ENCODE measurements at places on chromosomes 2 and 18.
A peak's percentile ranks its signal among the peaks of the same experiment; 100 is the strongest.

DNA sequence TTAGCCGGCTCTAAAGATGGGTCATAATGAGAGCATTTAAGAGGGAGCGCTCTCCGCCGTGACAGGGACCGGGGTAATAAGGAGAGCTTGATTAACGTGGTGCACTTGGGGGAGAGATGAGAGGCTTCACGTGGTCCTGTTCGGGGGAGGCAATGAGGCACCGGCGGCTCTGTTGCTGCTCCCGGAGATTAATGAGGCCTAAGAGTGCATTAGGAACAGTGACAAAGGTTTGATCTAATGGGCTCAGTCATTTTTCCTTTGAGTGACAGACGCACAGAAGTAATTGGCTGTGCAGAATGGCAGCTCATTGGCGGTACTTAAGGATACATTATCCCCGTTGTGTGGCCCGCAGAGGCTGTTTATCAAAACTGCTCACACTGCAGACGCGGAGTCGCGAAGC, 250.7 kb downstream of the GBX2 start:
- DNase-seq = no peak

GRCh38 chr2:106020821-106021661, 173.1 kb downstream of the UXS1 start:
- no peak for DNase-seq

DNA sequence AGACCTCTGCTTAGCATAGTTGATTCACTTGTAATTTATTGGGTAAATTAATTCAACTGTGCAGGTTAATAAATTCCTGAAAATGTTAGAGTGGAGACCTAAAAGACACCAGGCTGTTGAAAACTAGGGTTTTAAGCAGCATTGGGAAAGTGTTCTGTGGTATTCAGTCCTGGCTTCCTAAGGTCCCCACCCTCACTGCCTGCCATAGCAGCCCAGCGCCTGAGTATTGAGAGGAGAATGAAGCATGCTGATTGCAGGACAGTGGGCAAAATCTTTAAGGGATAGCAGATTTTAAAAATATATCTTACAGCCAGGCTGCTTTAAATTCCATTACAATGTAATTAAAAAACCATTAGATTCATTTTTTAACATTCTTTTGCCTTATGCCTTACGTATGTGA, 20.6 kb downstream of the MEIS1 start:
- DNase-seq = no peak

GRCh38 chr2:960061-960736, 9.6 kb downstream of the SNTG2 start:
- no peak for DNase-seq

GRCh38 chr2:112686348-112687217, 34.2 kb upstream of the NT5DC4 start:
- DNase-seq = peak; percentile 21

DNA sequence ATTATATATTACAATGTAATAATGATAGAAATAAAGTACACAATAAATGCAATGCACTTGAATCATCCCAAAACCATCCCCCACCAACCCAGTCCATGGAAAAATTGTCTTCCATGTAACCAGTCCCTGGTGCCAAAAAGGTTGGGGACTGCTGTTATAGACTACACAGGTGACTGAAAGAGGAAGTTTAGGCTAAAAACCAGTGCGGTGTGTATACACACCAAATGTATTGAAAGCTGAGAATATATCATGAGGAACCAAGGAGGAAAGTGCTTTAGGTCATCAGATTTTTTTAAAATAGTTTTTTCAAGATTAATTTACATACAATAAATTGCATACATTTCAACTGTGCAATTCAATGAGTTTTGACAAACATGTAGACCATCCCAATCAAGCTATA, 20.5 kb upstream of the C1D start:
- DNase-seq = no peak

GRCh38 chr2:3356799-3357198, 20.8 kb downstream of the EIPR1 start:
- DNase-seq = no peak

DNA sequence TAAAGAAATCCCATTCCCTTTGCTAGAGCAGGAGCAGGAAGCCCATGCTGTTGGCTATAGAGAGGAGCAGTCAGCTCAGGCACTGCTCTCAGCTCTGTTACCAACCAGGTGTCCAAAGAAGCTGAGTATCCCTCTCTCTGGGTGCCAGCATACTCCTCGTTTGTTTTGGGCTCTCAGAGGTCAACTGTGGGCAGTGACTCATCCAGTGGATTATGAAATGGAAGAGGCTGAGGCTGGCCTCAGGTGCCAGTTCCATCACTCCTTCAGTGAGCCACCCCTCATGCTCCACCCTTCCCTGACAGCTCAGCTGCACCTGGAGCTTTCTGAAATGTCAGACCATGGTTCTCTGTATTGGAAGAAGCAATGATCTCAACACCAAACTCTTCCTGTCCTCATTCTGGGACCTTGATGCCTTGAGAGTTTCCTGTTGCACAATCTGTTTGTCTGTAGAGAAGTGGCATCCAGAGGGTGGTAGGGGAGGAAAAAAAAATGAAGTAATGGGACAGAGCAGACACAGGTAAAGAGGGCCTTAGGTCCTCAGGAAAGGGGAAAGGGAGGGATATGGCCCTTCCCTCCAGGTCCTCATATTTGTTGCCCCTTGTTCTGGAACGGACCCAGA, 31.2 kb upstream of the EN1 start:
- no peak for DNase-seq

DNA sequence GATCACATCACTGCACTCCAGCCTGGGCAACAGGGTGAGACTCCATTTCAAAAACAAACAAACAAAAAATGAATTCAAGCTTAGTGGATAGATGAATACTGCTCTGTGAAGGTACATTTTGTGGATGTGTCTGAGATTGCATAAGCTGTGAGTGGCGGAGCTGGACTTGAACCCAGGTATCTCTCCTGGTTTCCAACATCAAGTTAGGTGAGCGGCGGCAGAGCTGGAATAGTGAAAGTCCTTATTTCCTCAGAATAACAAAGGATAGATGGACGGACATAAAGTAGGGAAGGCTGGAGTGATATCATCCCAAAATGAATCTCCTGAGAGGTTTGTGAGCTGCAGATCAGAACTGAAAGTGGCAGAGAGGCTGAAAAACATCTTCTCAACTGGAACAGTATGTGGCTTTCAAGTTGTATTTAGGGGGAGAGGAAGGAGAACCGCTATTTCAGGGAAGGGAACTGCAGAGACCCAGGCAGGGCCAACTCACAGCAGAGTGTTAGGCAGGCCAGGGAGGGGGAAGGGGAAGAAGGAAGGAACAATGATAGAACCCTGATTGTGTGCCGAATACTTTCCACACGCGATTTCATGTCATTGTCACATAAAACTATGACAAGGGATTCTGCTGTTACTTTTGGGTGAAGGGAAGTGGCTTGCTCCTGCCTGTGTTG, 106.2 kb downstream of the LPIN1 start:
- DNase-seq = no peak

- no peak for DNase-seq
Observed at GRCh38 chr2:86281066-86281700, 56.2 kb downstream of the REEP1 start.

- DNase-seq = no peak
Observed at GRCh38 chr18:8816220-8816619, 110.9 kb downstream of the MTCL1 start.

GRCh38 chr2:129820908-129821307, 158.6 kb upstream of the RAB6C start:
- DNase-seq = no peak

DNA sequence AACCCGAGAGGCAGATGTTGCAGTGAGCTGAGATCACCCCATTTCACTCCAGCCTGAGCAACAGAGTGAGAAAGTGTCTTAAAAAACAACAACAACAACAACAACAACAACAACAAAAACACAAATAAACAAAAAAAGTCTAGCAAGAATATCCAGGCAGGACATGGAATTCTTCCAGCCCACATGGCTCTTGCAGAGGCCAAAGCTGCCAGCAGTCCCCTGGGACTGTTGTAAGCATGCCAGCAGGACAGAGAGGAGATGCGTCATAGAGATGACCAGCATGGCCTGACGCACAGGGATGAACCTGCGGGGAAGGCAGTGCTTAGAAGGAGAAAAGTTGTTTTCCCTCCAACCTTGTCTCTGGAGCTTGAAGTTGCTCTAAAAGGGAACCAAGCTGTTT, 182.3 kb upstream of the PGAP1 start:
- DNase-seq = no peak

DNA sequence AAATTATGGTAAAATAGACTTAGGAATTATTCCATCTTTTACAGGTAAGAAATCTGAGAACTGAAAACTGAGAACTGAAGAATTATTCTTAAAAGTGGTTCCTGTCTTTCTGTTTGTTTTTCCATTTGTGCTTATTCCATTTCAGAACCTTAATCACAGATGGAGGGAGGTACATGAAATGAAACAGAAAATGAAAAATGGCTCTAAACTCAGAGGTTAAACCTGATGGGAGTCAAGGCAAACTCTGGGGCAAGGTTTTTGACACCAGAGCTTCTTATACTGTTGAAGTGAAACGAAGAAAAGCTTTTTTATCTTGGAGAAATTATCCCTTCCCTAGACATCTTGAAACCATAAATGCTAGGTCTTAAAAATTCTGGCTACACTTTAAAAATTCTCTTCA, 182.1 kb downstream of the ZNF804A start:
- DNase-seq = no peak

DNA sequence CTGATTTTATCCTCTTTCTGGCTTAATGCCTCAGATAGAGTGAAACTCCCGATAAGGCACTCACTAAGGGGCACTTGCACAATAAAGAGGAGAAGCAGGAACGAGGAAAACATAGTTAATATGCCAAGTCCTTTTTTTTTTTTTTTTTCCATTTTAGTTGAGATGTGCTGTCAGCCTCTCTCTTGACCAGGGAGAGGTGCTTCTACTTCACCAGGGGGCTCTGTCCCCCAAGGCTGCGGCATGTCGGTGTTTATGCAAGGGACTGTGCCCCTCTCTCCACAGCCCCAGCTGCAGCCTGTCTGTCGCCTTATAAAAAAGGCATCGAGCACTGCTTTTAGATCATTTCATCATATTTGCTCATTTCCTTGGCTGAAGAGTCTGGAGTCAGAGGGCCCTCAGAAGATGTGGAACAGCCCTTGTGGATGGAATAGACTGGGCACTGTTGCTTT, 178.1 kb downstream of the SLC8A1 start:
- DNase-seq = no peak

DNA sequence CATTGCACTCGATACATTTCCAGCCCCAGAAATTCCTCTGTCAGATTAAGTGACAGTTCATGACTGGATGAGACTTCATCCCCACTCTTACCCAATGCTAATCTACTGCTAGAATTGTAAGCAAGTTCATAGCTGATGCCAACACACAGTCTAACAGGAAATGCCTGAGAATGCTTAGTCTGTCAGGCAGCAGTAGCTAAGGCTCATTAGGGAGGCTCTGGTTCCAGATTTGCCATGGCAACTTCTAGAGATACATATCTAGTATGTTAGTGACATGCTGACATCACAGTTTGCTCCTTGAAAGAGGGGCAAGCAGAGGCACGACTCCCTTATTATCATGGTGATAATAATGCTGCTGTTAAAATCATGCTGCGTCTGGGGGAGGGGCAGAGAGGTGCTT, 198.4 kb downstream of the RBM43 start:
- no peak for DNase-seq

GRCh38 chr18:45363196-45363595, 252.1 kb upstream of the SLC14A2 start:
- no peak for DNase-seq

DNA sequence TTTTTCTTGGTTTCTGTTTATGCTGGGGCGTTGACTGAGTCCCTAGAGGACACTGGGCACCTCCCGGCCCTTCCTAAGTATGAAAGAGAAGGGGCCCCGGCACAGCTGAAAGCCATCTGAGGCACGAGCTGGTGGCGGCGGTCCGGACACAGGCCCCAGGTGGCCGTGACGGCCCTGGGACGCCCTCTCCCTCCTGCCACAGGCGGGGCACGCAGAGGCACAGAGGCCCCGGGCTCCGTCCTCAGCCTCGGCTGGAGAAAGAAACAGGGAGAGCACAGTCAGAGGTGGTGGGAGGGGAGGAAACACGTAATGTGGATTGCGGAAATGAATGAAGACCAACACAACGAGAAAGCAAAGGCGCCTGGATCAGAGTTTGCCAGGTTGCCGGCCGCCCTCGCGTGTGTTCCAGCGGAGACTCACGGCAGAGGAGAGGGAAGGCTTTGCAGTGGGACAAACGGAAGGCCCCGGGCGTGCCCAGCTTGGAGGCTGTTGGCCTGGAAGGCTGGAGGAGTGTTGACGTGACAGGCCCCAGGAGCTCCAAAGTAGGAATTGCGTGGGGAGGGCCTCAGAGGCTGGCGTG, 119.1 kb downstream of the PTGR3 start:
- DNase-seq = peak; percentile 13

DNA sequence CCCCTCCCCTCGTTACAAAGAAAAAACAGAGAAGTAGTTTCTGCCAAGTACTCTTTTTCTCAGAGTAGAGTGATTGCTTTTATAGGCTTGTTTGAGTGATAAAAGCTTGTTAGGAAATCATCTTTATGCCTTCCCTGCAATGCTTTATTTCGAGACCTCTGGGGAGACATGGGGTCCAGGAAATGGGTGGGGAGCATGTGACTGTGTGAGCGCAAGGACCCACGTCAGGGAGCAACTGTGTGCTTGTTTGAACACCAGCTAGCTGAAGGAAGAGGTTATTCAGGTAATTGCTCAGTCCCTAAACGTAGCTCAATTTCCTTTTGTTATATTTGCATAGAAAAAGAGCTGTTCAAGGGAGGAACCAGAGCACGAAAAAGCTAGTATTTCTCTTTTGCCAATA, 187.3 kb downstream of the FAM210A start:
- peak; percentile 37 for DNase-seq

GRCh38 chr2:9748577-9748976, 94.7 kb upstream of the TAF1B start:
- DNase-seq = peak; percentile 52

Data from stimulated activated CD8-positive, alpha-beta memory T cell treated with anti-CD3 and anti-CD28 coated beads, Interleukin-4, amount 100 ng/mL, for 48 hours (primary cell).